ENCODE measurements at places on chromosomes 5 and 9.

- no peak for DNase-seq
Observed at GRCh38 chr9:20447291-20447690, 175.0 kb downstream of the MLLT3 start.

GRCh38 chr9:29044959-29045358 lies 1471.7 kb upstream of the C9orf72 start:
- no peak for DNase-seq

- DNase-seq, result no peak
Observed at GRCh38 chr9:111752455-111752854, 42.3 kb downstream of the SHOC1 start.

- DNase-seq, result no peak
Observed at GRCh38 chr5:174064171-174064570, 18.7 kb downstream of the NSG2 start.

GRCh38 chr5:116520771-116521170 lies 53.9 kb downstream of the SEMA6A start:
- DNase-seq, result no peak

GRCh38 chr9:89753472-89754055 lies 148.8 kb downstream of the GADD45G start:
- DNase-seq, result no peak

- DNase-seq, result no peak
Observed at GRCh38 chr5:73437101-73437776, 11.3 kb downstream of the FOXD1 start.

- no peak for DNase-seq
Observed at GRCh38 chr5:122154910-122155309, 25.6 kb downstream of the ZNF474 start.

Data from stimulated activated CD8-positive, alpha-beta memory T cell treated with anti-CD3 and anti-CD28 coated beads, Interleukin-2, amount 100 ng/mL, for 48 hours (primary cell).